ENCODE measurements at places on chromosomes 6 and 20.

DNA sequence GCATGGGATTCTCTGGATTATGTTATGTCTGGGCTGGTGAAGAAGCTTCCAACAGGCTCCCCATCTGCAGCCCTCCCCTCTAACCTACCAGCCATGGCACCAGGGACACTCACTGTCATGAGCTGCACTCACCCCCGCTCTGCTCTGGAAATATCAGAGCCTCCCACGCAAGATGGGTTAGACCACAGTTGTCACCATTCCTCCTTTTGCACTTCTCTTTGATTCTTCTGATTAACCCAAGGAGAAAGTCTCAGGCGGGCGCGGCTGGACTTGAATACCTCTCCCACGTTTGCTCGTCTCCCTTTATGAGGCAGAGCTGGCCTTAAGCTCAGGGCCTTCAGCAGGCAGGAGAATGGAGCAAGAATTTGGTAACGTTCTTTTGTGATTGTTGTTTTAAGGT is 128.1 kb downstream of the CEBPB start:
- DNase-seq, result no peak

GRCh38 chr20:10468340-10468845 is 33.3 kb downstream of the SLX4IP start:
- no peak for DNase-seq

DNA sequence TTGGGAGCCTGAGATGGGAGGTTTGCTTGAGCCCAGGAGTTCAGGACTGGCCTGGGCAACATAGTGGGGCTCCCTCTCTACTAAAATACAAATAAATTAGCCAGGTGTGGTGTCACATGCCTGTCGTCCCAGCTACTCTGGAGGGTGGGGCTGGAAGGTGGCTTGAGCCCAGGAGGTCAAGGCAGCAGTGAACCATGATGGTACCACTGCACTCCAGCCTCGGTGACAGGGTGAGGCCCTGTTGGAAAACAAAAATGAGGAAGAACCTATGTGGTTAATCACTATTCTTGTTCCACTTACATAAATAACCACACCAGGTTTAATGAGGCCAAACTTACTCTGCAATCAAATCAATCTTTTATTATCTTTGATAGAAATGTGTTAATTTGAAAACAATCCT is 5.4 kb downstream of the PPDPF start:
- DNase-seq, result no peak

DNA sequence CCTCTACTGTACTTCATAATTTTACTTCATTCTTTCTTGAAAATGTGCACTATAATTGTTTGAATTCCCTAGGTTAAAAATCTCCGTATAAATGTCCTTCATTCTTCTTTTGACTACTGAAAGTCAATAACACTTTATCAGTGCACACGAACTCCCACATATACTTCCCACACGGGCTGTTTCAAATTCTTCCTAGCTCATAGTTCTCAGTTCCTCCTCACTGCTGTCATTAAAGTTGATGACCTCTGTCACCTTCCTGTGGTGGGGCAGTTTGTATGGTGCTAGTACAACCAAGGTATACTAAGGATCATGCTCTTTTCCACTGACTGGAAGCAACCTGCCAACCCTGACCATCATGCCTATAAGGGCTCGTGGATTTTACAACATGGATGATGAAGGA is 40.0 kb upstream of the CD2AP start:
- peak; percentile 67 for DNase-seq

DNA sequence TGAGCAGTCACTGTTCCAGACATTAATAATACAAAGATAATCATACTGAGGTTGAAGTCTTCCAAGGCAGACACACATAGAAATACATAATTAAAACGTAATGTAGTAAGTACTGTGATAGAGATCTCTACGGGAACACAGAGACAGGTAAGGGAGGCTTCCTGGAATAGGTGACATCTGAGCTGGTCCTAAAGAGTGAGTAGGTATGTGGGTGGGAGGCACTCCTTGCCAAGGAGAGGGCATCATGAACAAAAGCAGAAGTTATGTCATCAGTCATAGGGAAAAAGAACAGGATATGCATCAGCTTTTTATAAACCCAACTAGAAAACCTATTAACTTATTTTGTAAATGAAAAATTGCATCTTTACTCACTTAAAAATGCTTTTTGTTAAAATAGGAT is 110.0 kb downstream of the MAP7 start:
- no peak for DNase-seq

GRCh38 chr6:134525190-134525868 is 207.4 kb upstream of the SGK1 start:
- no peak for DNase-seq

- no peak for DNase-seq
Observed at GRCh38 chr6:36115412-36115811, 14.9 kb upstream of the MAPK13 start.

DNA sequence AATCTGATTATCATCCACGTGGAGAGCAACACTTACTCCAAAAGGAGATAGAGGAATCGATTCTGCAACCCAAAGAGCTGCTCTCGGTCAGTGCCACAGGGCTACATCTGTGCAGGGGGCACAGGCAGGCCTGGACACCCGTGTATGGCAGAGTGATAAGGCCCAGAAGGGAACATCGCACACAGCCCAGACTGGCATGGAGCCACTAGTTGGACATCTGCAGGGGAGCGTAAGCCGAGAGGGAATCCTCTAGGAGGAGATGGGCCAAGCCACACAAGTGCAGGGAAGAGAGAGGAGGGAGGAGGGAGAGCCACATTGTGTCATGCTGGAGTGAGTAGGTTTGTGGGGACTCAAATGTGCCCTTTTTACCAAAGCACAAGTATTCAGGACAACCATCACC is 50.4 kb upstream of the ENTPD6 start:
- no peak for DNase-seq

- no peak for DNase-seq
Observed at GRCh38 chr20:61718361-61719005, 347.2 kb downstream of the TAF4 start.

DNA sequence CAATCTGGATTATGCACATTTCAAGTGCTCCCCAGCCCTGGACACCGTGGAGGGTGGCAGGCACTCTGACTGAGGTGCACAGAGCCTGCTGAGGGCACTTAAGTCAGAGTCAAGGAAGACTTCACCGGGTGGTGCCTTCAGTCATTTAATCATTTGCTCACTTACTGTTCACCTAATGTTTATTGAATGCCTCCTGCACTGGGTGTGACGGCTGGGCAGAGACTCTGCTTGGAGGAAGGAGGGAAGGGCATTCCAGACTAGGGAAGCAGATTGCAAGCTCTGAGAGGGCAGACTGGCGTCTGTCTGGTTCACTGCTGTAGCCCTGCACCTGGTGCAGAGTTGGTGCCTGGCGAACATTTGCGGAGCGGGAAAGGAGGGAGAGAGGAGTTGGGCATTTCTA is 54.2 kb upstream of the FAM83D start:
- peak; percentile 36 for DNase-seq

- no peak for DNase-seq
Observed at GRCh38 chr6:7617801-7618764, 28.1 kb downstream of the SNRNP48 start.

GRCh38 chr6:33718713-33719112 is 7.2 kb upstream of the UQCC2 start:
- no peak for DNase-seq

- no peak for DNase-seq
Observed at GRCh38 chr20:51425347-51426106, 117.0 kb downstream of the NFATC2 start.

- no peak for DNase-seq
Observed at GRCh38 chr6:108805611-108806167, 42.5 kb upstream of the ARMC2 start.

- DNase-seq, result no peak
Observed at GRCh38 chr6:12472601-12473038, 182.5 kb downstream of the EDN1 start.

DNA sequence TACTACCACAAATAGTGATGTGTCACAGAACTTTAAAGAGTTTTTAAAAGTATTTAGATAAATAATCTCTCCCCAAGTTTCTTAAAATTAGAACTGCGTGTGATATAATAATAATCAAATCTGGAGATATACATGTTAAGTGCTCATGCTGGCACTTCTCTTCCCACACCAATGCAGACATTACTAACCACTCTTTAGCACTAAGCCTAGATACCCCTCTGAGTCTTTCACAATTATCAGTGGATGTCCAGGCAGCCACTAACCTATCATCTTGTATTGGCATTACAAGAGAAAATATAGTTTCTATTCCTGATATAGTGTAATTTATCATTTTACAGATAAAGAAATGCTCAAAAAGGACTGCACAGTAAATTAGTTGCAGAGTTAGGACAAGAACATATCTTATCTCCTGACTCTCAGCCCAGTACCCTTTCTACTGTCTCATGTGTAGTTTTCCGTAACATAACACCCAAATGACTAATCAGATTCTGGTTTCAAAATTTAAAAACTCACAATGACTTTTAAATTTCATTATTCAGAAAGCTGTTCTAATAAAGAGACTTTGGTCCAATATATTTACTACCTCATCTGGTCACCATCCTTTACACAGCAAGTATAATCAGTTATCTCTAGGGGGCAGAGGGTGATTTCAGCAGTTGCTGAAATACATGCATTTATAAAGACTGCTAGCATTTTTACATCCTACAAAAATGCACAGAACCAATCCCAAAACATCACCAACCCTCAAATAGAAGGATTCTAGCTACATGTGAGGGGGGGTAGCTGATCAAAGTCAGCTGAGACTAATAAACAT is 215.5 kb upstream of the MCHR2 start:
- DNase-seq, result no peak

DNA sequence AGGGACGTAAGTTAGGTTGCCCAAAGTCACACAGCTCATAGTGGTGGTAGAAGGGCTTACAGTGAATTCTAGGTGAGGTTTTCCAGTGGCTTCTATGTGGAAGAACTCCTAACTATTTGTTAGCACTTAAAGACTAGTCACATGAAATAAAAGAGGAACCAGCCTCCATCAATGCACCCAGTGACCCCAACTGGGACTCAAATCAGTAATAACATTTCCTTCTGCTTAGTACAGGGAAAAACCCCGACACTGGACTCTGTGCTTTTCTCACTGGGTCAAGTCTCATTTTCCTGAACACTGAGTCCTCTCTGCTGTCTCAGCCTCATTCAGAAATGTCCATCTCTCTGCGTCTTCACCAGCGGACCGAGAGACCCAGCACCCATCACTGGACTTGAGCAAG is 89.2 kb downstream of the SLC22A23 start:
- no peak for DNase-seq

- no peak for DNase-seq
Observed at GRCh38 chr6:155883334-155883731, 427.7 kb upstream of the NOX3 start.

- peak; percentile 24 for DNase-seq
Observed at GRCh38 chr6:35426074-35426473, 26.1 kb upstream of the FANCE start.

- no peak for DNase-seq
Observed at GRCh38 chr20:58403272-58403671, 14.2 kb downstream of the VAPB start.

DNA sequence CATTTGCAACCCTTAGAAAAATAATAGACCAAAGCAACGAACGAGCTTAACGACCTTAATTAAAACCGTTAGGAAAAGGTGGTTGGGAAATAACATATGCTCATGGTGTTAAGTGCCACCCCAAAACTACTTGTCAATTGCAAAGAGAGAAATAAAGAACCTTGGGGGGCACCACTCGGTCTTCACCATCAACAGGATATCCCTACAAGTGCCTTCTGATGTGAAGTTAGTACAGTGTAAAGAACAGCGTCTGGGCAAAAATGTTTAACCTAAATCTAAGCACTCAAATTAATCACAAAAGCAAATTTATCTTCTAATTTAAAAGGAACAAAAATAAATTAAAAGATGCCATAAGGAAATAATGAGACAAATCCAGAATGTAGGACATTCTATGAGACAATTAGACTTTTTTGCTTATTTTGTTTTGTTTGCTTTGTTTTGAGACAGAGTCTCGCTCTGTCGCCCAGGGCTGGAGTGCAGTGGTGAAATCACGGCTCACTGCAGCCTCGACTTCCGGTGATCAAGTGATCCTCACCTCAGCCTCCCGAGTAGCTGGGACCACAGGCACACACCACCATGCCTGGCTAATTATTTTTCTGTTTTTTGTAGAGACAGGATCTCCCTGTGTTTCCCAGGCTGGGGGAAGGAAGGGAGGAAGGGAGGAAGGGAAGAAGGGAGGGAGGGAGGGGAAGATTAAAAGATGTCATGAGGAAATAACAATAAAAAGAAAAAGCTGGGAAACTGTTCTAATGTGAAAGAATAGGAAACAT is 41.3 kb upstream of the BTN3A2 start:
- no peak for DNase-seq

- DNase-seq, result no peak
Observed at GRCh38 chr6:159557031-159557430, 136.0 kb downstream of the SOD2 start.

- peak; percentile 52 for DNase-seq
Observed at GRCh38 chr6:26003102-26003694, 40.6 kb downstream of the TRIM38 start.

GRCh38 chr6:101266063-101266462 is 127.4 kb upstream of the GRIK2 start:
- peak; percentile 10 for DNase-seq

DNA sequence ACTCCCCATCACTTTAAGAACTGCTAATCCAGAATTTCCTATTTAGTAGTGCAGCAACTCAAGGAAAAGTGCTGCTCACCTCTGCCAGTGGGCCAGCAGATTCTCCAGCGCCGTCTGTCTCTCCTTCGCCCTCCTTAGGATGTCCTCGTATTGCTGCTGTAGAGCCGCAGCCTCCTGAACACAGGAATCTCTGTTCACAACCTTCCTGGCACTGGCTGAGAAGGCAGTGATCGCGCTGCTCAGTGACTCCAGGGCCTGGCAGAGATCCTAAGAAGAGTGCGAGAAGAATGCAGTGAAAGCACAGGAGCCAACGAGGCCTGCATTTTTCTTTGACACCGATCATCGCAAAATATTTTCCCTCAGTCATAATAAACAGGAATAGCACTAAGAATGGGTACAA is 209.0 kb downstream of the SYNE1 start:
- no peak for DNase-seq

DNA sequence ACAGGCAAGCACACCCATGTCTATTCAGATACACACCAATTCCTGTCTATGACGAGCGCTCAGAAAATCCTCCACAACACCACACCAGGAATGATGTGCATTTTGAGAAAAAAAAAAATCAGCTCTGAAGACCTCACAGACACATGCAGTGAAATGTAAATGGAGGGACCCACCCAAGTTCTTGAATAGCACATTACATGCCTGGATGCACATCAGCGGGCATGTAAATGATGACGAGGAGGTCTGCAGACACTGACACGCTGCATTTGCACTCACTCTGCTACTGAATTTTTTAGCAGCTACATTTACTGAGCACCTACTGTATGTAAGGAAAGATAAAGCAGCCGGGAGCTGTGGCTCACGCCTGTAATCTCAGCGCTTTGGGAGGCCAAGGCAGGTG is 14.7 kb downstream of the NRSN2 start:
- peak; percentile 91 for DNase-seq

- no peak for DNase-seq
Observed at GRCh38 chr20:6714279-6714711, 53.2 kb upstream of the BMP2 start.

- no peak for DNase-seq
Observed at GRCh38 chr6:4356899-4357659, 221.7 kb upstream of the ECI2 start.

- DNase-seq, result no peak
Observed at GRCh38 chr20:44522841-44523240, 971 bp upstream of the SERINC3 start.

GRCh38 chr20:22619272-22619671 is 34.9 kb upstream of the FOXA2 start:
- no peak for DNase-seq

- no peak for DNase-seq
Observed at GRCh38 chr6:136230219-136230853, 19.8 kb downstream of the MTFR2 start.

Measured in OCI-LY7 (cell line).